Natural killer cell (primary cell): ENCODE measurements at places on chromosomes 7 and 10.

DNA sequence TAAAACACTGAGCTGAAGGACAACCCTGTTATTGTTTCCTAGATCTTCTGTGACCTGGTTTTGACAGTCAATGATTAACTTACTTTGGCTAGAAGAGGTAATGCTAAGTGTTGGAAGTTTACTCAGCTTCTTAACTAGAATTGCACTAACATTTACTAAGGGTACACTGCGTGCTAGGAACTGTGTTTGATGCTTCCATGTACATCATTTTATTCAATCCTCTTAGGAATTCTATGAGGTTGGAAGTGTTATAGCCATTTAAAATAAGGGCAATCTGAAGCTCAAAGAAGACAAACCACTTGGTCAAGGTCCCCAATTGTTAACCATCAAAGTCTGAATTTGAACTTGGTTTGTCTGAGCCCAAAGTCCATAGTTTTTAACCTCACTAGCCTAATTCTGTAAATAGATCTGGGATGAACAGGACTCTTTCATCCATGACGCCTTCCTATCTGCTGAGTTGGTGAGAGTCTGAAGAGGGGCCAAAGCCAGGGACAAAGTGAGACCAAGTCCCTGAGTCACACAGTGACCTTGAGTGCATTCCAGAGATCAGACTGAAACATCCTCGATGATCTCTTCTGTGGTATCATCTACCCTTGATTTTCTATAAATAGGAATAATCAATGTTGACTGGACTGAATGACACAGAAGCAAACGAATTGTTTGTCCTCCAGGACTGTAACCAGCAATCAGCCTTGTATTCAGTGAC is 29.2 kb upstream of the ZNRF2 start:
- DNase-seq, result no peak

DNA sequence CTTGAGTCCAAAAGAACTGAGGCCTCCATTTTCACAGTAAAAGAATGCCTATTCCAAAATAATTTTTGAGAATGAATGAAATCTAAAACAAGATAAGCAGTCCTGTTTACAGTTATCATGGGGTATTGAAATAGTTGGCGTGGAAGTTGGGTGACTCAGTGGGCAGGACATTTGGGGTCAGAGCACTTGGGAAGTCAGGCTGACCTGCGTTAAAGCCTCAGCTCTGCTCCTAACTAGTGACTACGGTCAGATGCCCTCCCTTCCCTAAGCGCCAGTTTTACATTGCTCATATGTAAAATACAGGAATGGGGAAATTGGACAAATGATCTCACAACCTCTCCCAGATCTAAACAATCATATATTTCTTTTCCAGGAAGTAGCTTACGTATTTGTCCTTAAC is 2.3 kb upstream of the PAPSS2 start:
- no peak for DNase-seq

DNA sequence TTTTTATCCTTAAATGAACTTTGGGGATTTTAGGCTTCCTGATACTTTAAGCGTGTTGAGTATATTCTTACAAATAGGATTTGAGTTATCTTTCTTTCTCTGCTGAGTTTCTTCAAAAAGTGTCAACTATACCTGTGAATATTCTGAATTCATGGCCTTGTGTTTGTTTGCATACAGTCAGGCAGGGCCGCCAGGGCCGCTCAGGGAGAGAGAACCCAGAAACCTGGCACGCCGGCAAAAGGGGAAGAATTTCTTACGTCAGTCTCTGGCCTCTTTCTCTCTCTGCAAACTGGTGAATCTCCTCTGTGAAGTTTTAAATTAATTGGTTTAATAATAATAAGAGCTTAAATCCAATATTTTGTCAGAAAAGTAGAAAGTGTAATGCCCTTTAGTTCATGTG is 29.3 kb upstream of the BNIP3 start:
- DNase-seq, result no peak

DNA sequence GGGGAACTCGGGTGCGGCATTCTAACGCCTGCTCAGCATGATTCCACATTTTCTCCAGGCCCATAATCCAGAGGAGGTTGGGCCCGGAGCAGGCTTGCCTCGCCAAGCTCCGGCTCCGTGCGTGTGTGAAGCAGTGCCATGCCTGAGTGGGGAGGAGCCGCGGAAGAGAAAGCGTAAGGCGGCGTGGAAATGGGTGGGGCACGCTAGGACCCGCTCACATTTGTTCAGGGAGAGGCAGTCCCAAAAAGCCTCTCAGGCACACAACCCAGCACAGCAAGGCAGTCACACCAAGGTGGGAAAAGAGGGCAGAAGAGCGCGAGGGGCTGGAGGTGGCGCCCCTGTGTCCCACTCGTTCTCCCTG is 695 bp upstream of the VDAC2 start:
- DNase-seq, result peak; percentile 90

DNA sequence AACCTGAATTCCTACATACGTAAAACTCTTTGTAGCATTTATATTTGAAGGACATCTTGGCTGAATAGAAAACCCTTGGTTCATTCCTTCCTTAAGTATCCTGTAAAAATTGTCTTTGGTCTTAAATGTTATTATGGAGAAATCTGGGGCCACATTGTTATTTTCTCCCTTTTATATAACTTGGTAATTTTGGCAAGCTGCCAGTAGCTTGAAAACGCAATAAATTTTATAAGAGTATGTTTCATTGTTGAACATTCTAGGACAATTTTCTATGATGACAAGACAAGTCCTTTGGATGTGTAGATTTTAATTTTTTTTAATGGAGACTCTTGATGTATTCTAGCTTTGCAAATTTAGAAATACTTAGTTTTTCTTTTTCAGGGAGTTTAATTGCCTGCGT is 191.9 kb downstream of the ABCA13 start:
- no peak for DNase-seq

DNA sequence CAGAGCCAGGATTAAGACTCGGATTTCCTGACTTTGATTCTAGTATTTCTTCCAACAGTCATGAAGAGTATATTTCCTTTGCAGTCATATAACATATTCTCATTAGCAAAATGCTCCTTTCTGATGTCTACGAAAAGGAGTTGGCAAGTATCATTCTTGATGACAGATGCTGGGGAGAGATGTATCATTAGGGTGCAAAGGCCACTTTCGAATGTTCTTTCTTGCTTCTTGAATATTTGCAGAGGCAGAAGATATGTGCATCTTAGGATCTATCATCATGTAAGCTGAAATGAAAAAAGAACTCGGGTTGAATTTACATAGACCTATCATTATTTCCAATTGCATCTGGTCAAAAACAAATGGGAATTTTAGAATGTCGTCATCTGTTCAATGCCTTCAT is 294.4 kb downstream of the BAMBI start:
- DNase-seq, result no peak

GRCh38 chr10:117547716-117548668 is 5.4 kb downstream of the EMX2 start:
- DNase-seq, result no peak

- DNase-seq, result no peak
Measured at GRCh38 chr7:95209276-95209675, 115.1 kb downstream of the PON1 start.

DNA sequence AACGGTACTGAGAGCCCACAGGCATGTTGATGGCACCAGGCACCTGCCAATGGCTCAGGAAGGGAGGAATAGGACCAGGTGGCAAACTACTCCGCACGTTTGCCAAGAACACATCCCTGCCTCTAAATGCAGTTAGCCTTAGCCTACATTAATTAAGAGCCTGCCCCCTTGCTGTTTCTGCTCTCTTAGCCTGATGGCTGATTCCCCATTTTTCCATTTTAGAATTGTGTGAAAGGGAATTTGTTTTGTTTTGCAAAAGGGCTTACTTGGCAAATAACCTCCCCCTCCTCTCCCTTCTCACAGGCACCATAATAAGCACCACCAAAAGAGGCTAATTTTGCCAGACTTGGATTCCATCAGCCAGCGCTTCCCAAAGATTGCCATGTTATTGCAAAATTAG is 1203.2 kb downstream of the SORCS3 start:
- DNase-seq, result no peak
